ENCODE measurements at places on chromosomes 1 and 21.

DNA sequence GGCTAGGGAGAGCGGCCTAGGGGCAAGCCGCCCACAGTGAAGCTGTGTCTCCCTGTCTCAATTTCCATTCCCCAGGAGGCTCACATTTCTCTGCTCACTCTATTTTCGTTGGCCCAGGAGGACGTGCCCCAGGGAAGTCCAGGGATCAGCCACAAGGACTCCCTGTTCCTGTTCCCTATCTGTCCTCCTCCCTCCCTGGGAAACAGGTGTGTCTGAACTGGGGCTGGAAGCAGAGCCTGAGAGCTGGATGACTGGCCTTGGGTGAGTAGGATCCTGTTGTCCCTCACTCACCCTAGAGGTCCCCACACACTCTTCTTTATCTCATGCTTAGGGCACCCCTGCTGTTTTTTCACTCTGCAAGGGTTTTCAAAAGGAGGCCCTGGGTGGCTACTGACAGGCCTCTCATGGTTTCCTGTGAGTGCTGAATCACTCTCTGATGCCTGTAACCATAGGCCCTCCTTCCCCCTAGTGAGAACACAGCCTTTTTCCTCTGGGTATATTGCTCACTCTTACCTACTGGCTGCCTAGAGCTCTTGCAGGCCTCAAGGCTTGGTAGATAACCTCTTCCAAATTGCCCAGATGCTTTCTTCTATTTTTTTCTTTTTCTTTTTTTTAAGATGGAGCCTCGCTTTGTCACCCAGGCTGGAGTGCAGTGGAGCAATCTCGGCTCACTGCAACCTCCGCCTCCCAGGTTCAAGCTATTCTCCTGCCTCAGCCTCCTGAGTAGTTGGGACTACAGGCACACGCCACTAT lies 3.3 kb upstream of the UTP11 start:
- peak; percentile 71 for ATAC-seq

GRCh38 chr1:179031855-179032513 lies 6.3 kb downstream of the FAM20B start:
- no peak for ATAC-seq

DNA sequence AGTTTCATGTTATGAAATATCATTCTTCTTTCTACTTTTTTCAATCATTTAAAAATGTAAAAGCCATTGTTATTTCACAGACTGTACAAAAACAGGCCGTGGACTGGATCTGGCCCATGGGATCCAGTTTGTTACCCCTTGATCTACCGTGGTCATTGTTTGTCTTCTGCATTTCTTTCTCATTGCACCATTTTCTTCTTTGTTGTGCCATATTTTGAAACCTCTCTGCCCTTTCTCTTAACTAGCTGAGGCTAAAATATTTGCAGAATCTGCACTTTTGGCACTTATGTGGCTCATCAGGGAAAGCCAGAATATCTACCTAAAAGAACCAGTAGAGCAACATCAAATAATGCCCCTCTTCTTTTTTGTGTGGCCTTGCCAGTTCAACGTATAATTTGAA lies 50.5 kb downstream of the DNAJC6 start:
- ATAC-seq = no peak

DNA sequence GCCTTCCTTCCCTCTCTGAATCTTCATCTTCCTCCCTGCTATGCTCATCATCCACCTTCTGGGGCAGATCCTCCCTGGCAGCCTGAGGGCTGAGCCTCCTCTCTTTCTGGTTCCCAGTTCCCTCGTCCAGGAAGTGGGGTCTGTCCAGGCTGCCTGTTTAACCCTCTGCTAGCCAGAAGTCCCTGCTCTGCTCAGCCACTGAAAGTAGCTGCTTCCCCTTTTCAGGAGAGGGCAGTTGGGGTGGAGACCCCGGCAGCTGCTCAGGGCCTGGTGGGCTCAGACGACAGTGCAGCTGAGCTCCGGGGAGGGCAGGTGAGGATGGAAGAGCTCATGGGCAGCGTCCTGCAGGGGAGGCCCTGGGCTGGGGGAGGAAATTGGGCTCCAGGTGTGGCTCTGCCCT lies 43.1 kb upstream of the ETV3 start:
- ATAC-seq = no peak

DNA sequence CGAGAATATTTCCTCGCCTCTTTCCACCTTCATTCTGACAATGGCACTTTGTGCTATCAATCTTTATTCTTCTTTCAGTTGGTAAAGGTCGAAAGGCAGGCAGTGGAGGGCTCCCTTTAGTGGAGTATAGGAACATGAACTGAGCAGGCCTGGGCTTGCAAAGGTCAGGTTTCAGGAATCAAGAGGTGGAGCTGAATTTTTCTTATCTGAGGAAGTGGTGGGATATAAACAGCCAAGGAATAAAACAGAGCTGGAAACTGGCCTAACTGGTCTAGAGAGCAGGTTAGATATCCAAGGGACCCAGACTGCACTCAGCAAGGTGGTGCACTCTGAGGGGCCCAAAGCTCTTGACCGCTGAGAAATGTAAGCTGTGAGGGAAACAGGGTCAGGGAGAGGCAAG lies 99.1 kb downstream of the PLA2G4A start:
- ATAC-seq = no peak

GRCh38 chr1:72397786-72398185 lies 115.4 kb upstream of the NEGR1 start:
- ATAC-seq = no peak

- ATAC-seq = no peak
Measured at GRCh38 chr1:54577612-54578011, 29.6 kb downstream of the ACOT11 start.

DNA sequence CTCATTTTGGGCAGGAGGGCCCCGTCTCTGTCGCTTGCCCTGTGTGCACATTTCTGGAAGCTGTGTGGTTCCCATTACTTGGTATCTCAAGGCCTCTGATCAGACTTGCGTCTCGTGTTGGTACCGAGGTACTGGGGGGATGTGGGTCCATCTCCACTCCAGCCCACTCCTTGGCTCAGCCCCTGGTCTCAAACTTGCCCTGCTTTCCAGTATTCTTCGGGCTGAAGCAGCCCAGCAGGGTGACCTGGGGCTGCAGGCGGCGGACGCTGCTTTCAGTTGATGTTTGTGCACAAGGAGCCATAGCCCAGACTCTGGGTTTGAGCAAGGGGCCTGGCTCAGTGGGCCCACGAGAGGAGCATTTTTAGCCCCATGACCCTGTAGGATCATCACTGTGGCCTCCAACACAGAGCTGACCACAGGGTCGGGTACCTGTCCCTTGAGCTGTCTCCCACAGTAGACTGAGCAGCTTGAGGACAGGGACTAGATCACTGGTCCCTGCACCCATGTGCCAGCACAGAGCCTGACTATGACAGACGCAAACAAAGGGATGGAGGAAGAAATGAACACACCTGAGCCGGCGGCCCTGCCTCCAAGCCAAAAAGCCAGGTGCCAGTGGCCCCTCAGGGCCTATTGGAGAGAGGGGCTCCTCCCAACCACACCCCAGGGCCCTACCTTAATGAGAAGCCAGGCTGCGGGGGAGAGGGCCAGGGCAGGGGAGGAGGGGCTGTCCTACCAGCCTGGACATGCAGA lies 46.8 kb downstream of the CHD5 start:
- ATAC-seq = no peak

- no peak for ATAC-seq
Measured at GRCh38 chr21:46160907-46161632, 5.7 kb upstream of the FTCD start.

GRCh38 chr1:40690771-40691537 lies 550 bp upstream of the NFYC start:
- ATAC-seq = no peak

- no peak for ATAC-seq
Measured at GRCh38 chr21:22125581-22125980, 1127.4 kb downstream of the NCAM2 start.

DNA sequence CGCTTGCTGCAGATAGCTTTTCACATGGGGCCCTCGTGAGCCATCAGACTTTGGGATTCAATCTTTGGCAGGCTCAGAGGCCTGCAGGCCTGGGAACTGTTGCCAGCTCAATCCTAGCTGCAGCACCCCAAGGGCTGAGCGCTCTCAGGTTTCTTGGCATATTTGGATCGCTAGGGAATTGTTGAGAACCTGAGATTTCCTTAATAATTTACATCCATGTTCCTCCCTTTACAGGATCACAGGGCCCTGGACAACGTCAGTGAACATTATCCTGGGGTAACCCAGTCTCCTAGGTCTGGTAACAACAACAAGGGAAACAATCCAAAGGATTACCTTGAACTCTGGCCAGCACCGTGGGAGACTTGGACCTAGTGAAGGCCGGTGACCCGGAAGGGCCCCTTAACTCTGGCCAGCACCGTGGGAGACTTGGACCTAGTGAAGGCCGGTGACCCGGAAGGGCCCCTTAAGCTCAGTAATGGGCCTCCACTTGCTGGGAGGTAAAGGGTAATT lies 49.3 kb upstream of the NEK2 start:
- no peak for ATAC-seq
